ENCODE measurements at places on chromosomes 11 and 22.

GRCh38 chr22:21102659-21103267 is 57.0 kb downstream of the LRRC74B start:
- peak; percentile 31 for DNase-seq

DNA sequence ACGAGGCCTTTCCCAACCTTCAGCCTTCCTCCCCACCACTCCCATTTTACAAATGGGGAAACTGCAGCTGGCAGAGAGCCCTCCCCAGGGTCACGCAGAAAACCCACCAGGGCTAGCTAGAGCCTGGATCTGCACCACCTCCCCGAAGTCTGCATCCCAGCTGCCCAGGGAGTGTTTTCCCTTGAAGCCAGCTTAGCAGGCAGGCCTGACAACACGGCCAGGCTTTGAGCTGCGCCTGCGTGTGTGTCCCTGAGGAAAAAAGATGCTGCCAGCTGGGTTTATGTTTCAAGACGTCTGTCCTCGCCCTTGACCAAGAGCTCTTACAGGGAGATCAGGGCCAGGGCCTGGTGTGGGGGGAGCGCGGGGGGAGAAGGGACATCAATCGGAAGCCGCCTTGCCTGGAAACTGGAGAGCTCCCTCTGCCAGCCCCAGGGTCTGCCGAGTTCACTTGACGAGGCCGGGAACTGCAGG is 20.3 kb downstream of the WNT11 start:
- no peak for DNase-seq

DNA sequence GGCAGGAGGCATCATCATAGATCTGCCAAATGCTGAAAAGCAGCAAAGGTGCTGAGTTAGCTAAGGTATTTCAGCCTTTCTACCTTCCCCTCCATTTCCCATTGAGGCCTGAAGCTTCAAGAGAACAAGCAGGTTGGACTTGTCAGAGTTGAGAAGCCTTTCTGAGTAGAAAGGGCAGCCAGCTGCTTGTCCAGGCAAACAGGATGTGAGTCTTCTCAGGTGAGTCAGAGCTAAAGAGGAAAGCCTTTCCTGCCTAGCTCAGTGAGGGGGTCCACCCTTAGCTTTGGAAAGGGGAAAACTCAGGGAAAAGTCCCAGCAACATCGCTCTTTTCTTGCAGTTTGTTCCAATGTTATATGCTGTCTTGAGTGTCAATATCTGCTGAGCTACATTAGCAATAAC is 13.2 kb upstream of the MPZL2 start:
- DNase-seq = peak; percentile 90

GRCh38 chr11:1399386-1400316 is 9.9 kb downstream of the BRSK2 start:
- DNase-seq = no peak

GRCh38 chr11:88511006-88511405 is 173.5 kb upstream of the CTSC start:
- no peak for DNase-seq

DNA sequence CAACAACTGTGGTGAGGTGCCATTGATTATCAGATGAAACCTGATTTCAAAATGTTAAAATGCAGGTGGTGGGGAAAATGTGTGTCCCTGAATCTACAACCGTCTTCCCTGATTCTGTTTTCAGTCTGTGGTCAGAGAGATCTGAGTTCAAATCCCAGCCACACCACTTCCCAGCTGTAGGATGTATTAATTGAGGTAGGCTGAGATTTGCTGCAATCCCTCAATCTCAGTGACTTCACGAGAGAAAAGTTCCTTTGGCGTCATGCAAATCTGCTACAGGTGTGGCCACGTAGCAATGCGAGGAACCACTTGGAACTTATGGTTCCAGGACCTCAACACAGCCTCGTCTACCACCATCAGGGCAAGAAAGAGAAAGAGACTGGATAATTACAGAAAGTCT is 56.2 kb downstream of the BCL2L13 start:
- no peak for DNase-seq

GRCh38 chr11:107648242-107648641 is 57.3 kb downstream of the ELMOD1 start:
- no peak for DNase-seq

GRCh38 chr22:31948002-31948401 is 3.7 kb downstream of the YWHAH start:
- DNase-seq = no peak

GRCh38 chr11:46413760-46414465 is 22.3 kb upstream of the CHRM4 start:
- DNase-seq = no peak

- DNase-seq = peak; percentile 87
These were observed 106.8 kb downstream of the RBFOX2 start for GRCh38 chr22:35921777-35922176.

DNA sequence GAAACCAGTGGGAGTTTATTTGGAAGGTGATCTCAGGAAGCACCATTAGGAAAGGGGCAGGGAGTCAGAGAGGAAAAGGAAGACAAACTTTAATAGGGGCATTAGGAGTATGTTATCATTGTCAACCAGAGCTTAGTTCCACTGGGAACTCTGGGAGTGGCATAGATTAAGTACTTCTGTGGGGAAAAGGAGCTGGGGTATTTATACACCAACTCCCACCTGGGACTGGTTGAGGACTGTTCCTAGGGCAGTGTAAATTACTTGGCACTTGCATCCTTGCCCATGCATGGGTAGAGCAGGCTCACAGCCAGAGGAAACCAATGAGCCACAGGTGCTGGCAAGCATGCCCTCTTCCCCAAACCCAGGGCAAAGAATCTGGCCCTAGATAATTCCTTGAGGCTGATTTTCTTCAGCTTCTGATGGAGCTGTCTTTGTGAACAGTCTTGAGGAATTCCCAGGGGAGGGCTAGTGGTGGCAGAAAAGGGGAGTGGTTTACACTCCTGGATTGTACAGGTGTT is 541.2 kb downstream of the MIAT start:
- no peak for DNase-seq

- no peak for DNase-seq
These were observed 499 bp downstream of the LRRC56 start for GRCh38 chr11:537622-538430.

GRCh38 chr11:131468565-131468964 is 98.2 kb downstream of the NTM start:
- no peak for DNase-seq
